ENCODE measurements at places on chromosomes 12 and 14. TPM values are rescaled to one million over a fixed set of nuclear protein-coding genes. Genes with fewer than 3 reads are reported as not detected.

- H3K4me1 ChIP-seq, result no peaks in the 10 kb centered on the region
- no peak for DNase-seq
- H3K4me3 ChIP-seq, result no peak overlapping the region
- no peaks in the 10 kb centered on the region for H3K27me3 ChIP-seq
- H3K27ac ChIP-seq, result no peak overlapping the region
- peaks cover 15% of the 10 kb centered on the region for H3K36me3 ChIP-seq
Measured at GRCh38 chr12:896031-896430, 53.5 kb downstream of the RAD52 start.

DNA sequence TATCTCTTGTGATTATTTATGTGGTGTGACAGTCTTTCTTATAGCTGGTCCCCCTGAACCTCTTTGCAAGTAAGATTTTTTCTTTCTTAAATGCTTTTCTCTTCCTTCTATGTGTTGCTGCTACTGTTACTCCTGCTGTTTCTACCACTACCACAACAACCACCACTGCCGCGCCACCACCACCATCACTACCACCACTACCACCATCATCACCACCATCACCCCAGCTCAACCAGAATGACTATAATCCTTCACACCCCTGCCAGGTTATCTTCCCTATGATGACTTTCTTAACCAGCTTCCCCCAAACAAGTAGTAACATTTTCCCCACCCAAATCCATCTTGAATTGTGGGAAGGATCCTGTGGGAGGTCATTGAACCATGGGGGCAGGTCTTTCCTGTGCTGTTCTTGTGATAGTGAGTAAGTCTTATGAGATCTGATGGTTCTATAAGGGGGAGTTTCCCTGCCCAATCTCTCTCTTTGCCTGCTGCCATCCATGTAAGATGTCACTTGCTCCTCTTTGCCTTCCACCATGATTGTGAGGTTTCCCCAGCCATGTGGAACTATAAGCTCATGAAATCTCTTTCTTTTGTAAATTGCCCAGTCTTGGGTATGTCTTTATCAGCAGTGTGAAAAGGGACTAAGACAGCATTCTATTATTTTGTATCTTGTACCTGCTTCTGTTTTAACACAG lies 52.2 kb downstream of the CHST11 start:
- DNase-seq, result no peak
- H3K4me3 ChIP-seq, result no peak overlapping the region
- peaks cover 59% of the 10 kb centered on the region for H3K36me3 ChIP-seq

DNA sequence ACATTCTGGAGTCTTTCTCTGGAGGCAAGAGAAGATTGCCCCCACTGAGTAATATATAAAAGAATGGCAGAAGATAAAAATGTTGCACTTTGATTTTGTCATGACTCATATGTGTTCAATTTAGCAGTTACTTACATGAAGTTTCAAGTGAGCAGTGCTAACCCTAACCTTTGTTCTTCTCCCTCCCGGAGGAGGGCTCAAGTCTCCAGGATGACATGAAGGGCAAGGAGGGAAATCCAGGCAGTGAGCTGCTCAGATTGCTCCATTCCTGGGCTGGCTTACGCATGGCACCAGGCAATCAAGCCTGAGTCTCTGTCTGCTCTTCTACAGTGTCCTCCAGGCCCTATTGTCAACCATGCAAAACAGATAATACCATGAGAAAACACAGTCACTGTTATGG lies 322.3 kb downstream of the DUSP6 start:
- DNase-seq, result no peak
- H3K36me3 ChIP-seq, result peaks cover 44% of the 10 kb centered on the region
- H3K4me3 ChIP-seq, result no peak overlapping the region
- no peak overlapping the region for H3K27ac ChIP-seq
- H3K4me1 ChIP-seq, result peaks cover 31% of the 10 kb centered on the region

DNA sequence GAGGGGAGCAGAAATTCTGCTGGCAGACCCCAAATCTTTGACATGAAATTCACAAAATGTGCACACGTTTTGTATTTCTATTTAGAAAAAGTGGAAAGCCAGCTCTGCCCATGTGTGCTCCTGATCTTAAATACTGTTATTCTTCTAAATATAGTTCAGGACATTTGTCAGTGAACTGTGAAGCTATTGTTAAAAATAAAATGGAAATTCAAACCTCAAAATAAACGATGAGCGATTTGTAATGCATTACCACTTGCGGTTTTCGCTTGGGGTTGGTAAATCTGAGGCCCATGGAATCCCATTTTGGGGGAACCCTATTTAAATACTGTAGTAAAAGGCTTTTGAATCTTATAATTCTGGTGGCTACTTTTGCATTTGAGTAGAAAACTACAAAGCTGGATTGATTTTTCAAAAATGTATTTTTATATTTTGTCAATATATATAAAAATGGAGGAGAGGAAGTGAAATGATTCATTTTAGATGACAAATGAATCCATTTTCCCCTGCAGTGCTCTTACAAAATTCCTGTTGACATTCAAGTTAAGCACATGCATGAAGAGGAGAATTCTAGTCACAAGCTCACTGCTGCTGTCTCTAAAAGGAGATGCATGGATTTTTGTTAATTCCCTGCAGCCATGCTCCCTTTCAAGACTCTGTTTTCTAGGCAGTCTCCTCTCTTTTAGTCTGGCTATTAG lies 47.1 kb downstream of the FLRT2 start:
- no peak overlapping the region for H3K27ac ChIP-seq
- H3K27me3 ChIP-seq, result no peaks in the 10 kb centered on the region
- no peak for DNase-seq
- no peak overlapping the region for H3K4me3 ChIP-seq
- H3K36me3 ChIP-seq, result no peaks in the 10 kb centered on the region
- no peaks in the 10 kb centered on the region for H3K4me1 ChIP-seq

Gene PIP4K2C
- total RNA-seq, result 21.6 TPM

All from activated naive CD8-positive, alpha-beta T cell treated with anti-CD3 and anti-CD28 coated beads, Interleukin-2, amount 10 ng/mL, durations not matched to agents 7 days and 5 days (primary cell).